ENCODE measurements at places on chromosomes 4 and X. TPM values are rescaled to one million over a fixed set of nuclear protein-coding genes. Genes with fewer than 3 reads are reported as not detected.
A peak's percentile ranks its signal among the peaks of the same experiment; 100 is the strongest.

DNA sequence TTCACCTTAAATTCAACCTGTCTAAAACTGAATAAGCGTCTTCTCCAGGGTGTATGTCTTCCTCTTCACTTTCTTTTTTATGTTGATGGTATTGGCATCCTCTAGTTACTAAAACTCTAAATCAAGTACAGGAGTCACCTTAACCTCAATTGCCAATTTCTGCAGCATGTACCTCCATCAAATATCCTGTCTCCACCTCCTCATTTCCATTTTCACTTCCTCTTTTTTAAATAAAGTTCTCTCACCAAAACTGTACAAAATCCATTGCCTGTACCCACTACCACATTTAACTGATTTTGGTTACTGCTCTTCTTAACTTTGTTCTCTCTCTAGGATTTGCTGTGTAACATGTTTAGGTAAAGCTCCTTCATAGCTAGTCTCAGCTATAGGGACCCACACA lies 9.2 kb upstream of the NPFFR2 start:
- DNase-seq = no peak

GRCh38 chr4:53012738-53013137 lies 150.6 kb downstream of the RASL11B start:
- no peak for DNase-seq

DNA sequence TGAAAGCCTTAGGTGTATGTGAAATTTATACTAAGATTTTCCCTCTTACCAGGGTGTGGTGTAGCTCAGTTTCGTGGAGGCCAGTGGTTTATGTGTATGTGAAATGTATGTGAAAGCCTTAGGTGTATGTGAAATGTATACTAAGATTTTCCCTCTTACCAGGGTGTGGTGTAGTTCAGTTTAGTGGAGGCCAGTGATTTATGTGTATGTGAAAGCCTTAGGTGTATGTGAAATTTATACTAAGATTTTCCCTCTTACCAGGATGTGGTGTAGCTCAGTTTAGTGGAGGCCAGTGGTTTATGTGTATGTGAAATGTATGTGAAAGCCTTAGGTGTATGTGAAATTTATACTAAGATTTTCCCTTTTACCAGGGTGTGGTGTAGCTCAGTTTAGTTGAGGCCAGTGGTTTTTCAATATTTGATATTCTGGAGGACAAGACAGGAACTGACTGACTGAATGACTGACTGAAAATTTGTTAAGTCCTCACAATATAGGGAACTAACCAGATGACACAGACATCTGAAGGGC lies 143.7 kb downstream of the NEXMIF start:
- DNase-seq = no peak

GRCh38 chr4:143586080-143586479 lies 72.6 kb downstream of the SMARCA5 start:
- peak; percentile 0 for DNase-seq

Gene ABLIM2
- 2.8 TPM for total RNA-seq
